ENCODE measurements at places on chromosomes 3 and 15.
A peak's percentile ranks its signal among the peaks of the same experiment; 100 is the strongest.

DNA sequence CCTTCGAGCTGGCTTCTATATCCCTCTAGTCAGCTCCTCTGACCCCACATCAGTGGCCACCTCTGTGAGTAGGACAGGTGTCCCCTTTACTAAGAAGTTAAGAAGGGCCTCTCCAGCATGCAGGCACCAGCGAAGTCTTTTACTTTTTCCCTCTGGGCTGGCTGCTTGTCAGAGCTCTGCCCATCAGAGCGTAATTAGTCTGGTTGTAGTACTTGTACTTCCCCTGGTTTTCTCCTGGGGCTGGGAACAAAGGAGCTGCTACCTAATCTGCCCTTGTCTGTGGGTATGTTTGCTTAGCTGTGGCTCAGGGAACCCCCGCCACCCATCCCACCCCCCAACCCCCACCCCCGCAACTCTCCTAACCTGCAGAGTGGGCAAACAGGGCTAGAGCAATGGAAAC lies 27.4 kb upstream of the ALPK3 start:
- ATAC-seq = no peak

DNA sequence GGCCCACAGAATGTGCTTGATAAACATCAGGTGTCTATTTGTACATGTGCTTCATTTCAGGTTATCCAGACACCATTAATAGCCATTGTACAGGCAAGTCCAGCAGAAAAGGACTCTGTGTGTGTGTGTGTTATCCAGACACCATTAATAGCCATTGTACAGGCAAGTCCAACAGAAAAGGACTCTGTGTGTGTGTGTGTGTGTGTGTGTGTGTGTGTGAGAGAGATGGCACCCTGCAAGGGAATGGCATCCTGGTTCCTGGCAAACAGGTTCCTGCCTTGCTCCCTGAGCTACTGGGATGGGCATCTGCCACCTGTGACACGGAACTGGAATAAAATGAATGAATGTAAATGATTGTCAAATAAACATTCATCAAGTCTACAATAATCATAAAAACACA lies 11.7 kb downstream of the SUCLG2 start:
- ATAC-seq = no peak

DNA sequence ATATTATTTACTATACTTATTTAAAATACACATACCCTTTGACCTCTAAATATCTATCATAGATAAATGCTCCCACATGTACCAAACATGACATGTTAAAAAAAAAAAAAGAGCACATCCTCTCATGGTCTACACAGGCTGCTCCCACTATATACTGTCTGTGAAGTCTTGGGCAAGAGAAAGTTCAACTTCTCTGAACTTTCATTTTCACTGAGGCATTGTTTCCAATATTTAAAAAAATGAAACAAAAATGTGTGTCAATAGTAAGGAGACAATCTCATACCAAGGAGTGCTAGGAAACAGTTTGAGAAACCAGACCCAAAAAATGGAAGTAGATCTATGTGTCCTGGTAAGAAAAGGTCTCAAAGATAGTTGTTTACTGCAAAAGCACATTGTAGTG lies 29.3 kb downstream of the SLC4A7 start:
- peak; percentile 78 for ATAC-seq

- ATAC-seq = no peak
These were observed 91.9 kb downstream of the LRRC28 start for GRCh38 chr15:99343208-99343607.

DNA sequence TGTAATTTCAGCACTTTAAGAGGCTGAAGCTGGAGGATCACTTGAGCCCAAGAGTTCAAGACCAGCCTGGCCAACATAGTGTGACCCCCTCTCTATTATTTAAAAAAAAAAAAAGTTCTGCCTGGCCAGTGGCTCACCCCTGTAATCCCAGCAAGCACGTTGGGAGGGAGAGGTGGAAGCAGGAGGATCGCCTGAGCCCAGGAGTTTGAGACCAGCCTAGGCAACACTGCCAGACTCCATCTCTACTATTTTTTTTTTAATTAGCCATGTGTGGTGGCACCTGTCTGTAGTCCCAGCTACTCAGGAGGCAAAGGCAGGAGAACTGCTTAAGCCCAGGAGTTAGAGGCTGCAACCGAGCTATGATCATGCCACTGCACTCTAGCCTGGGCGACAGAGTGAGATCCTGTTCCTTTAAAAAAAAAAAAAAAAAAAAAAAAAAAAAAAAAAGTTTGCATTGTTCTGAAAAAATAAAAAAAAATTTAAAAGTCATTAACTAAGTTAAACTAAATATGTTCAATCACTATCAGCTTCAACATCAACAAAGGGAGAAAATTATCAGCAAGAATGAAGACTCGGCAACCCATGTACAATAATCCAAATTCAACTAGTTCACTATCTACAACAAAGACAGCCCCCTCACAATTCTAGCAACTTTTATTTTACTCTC lies 1.9 kb downstream of the RAF1 start:
- no peak for ATAC-seq

DNA sequence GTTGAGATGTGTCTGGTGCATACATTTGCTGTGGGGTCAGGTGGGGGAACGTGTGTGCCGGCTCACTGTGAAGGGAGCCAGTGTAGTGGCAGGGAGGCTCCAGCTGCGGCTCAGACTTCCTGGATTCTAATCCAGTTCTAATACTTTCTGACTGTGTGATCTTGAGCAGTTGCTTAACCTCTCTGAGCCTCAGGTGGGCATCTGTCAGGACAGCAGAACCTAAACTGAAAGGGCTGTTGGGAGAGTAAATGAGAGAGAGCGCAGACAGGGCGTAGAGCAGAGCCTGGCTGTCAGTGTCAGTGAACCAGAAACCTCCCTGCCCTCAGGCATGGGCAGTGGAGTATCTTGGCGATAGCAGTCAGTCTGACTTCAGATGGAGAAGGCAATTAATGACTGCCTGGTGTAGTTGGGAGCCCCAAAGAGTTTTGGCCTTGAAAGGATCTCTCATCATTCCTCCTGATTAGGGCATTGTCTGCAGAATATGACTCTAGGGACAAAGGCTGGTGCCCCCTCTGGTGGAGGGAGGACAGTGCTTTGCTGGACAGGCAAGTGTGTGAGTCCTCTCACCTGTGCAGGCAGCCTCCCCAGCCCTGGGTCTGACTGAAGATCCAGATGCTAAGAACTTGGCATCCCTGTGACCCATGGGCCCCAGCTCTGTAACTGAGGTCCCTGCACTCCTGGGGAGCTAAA lies 9.6 kb downstream of the KBTBD13 start:
- no peak for ATAC-seq

- no peak for ATAC-seq
These were observed 7.9 kb upstream of the TNK2 start for GRCh38 chr3:195916291-195916690.

DNA sequence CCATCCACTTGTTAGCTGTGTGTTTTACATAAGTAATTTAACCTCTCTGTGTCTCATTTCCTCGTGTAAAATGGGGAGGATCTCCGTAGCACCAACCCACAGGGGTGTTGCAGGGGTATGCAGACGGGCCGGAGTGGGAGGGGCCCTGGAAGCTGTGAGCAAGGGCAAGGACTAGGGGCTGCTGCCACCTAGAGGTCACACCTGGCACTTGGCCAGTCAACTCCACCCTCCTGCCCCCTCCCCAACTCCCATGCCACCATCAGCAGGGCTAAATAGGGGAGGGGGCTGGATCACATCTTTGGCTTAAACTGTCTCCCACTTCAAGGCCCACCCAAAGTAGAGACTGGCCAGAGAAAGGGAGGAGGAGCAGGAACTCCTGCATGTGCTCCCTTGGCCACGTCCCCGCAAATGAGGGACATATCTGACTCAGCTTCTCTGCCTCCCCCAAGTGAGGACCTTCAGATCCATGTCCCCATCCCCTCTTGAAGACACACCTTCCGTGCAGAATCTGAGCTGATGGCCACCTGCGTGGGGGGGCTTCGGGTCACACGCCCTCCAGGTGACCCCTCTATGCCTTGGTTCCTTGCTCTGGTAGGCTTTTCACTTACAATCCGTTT lies 2.6 kb downstream of the CCDC9B start:
- peak; percentile 91 for ATAC-seq

DNA sequence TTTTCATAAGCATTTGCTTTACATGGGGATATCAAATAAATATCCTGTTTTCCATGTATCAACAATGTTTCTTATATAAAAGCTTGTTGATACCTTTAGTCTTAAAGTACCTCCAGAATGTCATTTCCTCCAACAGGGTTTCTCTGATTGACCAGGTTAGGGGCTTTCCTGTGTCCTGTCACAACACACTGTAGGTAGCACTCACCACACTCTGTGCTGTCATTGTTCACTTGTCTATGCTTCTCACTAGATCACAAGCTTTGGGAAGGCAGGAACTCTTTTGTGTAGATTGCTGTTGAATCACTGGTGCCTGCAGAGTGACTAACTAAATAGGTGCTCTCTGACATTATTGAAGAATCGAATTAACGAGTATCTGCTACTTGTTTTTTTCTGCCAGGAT lies 49.8 kb downstream of the USP50 start:
- ATAC-seq = no peak
